ENCODE measurements at places on chromosomes 7 and 10. TPM values are rescaled to one million over a fixed set of nuclear protein-coding genes. Genes with fewer than 3 reads are reported as not detected.

CALD1 gene
- total RNA-seq = 9.2 TPM

ZWINT gene
- 85.8 TPM for total RNA-seq

PTF1A gene
- not detected for total RNA-seq

PRPS1L1 gene
- total RNA-seq = not detected

AGMO gene
- total RNA-seq = not detected

BBIP1 gene
- 55.2 TPM for total RNA-seq

OR6B1 gene
- not detected for total RNA-seq

DNA sequence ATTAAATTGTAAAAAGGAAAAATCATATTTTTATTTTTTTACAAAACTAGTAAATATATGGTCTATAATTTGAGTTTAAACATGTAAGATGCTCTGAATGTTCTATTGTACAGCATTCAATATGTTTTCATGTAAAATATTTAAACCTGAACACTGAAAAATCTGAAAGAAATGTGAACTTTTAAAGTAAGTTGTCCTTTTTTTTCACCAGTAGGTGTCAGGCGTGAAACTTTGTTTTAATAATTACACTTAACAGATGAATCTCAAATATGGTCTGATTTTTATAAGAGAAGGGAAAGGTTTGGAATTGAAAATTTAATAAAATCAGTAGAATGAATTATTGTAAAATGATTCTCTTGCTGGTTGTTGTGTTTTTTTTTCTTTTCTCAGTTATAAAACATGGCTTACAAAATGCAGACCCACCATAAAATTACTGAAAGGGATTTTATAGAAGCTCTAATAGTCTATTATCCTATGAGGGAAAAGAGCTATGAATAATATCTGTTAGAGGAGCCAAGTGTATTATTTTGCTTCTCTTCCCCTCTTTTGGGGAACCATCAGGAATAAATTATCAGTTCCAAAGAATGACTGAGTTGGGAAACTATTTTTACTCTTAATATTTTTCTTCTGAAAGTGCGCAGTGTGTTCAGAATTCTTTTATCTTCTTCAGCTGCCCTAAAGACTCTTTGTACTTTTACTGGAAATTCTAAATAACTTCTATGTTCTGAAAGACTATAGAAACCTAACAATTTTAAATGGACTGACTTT lies 217.7 kb upstream of the FZD1 start:
- DNase-seq = no peak

GRCh38 chr10:55397777-55398496 lies 596.9 kb upstream of the PCDH15 start:
- DNase-seq = no peak

- DNase-seq = no peak
Measured at GRCh38 chr7:88233828-88234227, 14.0 kb upstream of the SRI start.

GRCh38 chr7:1886361-1887064 lies 216.4 kb downstream of the ELFN1 start:
- DNase-seq = no peak

DNA sequence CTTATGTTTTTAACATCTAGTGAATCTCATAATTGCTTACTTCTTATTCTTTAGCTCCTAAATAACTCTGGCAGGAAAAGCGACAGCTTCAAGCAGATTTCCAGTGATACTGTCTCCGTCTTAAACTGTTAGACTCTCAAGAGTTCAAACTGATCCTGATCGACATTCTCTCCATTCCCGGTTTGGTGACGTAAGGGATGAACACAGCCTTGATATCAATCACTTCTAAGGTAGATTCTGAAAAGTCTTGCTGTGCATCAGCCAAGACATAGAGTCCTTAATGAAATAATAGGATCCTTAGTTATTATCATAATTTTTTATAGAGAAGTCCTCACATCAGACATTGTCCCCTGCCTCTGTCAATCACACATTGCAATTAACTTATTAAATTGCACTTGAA lies 534.6 kb downstream of the TFEC start:
- DNase-seq = no peak

GRCh38 chr10:24299578-24300260 lies 90.8 kb downstream of the KIAA1217 start:
- DNase-seq = no peak

GRCh38 chr10:116811691-116812090 lies 37.6 kb upstream of the ENO4 start:
- DNase-seq = no peak

DNA sequence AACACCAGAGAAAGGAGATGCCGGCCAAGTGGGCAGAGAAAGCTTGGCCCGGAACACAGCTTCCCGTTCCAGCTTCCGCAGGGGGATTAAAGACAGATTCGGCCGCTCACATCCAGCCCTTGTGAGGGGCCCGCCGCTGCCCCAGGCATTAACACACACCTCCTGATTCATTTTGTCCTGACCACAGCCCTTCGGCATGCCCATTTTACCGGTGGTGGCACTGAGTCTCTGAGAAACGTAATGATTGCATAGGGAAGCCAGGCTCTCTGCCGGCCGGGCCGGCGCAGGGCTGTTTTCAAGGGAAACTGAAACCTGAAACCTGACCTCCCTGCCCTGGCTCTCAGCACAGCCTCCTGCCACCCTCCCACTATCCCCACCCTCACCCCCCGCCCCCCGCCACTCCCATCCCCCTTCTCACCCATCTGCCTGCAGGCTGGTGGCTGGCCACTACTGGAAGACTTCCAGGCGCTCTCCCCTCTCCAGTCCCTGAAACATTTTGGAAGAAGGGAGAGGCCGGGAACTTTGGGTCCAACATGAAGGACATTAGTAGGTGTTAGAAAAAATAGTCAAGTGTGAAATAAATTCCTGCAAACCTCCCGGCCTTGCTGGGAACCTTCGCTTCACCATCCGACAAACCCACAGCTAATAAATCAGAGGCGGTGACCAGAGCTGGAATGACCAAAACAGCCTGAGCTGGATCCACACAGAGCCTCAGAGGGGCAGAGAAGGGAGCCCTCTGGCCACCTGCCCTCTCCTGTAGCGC lies 83.5 kb upstream of the CUX1 start:
- no peak for DNase-seq

- DNase-seq = no peak
Measured at GRCh38 chr10:30862486-30862885, 169.2 kb downstream of the ZNF438 start.

DNA sequence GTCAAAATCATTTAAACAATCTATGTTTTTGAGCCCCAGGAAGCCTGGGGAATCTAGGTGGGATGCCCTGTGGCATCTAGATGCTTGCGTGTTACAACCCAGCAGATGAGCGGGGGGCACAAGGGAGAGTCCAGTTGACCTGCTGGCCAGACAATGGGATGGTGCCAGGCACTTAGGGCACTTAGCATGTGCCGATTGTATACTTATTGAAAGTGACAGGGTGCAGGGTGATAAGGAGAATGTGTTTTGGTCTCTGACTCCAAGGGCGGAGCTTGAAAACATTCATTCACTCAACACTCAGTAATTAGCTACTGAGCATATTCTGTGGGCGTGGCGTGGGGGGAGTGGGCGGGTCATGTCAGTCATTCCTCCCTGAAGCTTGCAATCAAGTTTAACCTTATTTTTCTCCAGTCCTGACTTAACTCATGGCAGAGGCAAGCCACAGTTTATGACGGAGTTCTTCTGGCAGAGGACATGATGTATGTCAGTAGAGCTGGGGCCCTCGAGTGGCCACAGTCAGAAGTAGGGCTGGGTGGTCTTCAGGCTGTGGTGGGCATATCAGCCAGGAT lies 115.1 kb downstream of the PRKCQ start:
- DNase-seq = no peak
